ENCODE measurements at places on chromosomes 1 and 21.
A peak's percentile ranks its signal among the peaks of the same experiment; 100 is the strongest.

- peak; percentile 99 for DNase-seq
Observed at GRCh38 chr1:85297855-85298629, 21.6 kb upstream of the BCL10 start.

GRCh38 chr1:206097381-206097780, 19.8 kb downstream of the AVPR1B start:
- DNase-seq = no peak

GRCh38 chr1:152182431-152182830, 23.4 kb upstream of the RPTN start:
- no peak for DNase-seq

DNA sequence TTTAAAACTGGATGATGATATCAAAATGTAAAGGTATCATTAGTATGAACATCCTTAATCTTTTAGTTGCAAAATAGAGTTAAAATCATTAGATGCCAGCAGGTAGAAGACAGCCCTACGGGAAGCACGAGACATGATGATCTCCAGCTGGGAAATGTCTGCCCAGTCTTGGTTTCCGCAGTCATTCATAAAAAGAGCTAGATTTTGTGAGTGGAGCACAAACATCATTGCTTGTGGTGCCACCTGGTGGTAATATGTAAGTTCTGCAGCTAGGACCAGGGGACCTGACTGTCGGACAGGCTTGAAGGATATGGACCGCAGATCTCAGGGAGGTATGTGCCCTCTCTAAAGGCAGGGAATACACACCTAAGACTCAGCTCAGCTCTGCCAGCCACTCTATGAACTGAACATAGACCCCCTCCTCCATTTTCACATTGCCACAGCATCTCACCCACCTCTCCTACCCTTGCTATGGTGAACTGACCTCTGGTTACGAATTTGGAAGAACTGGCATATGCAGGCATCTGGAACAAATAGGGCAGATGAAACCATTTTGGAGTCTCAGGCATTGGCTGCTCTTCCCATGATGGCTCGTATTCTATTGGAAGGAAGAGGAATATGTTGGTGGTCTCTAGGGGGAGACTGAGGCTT, 9.2 kb downstream of the FCMR start:
- DNase-seq = peak; percentile 71

GRCh38 chr1:100538913-100539835, 1.2 kb downstream of the GPR88 start:
- DNase-seq = no peak

DNA sequence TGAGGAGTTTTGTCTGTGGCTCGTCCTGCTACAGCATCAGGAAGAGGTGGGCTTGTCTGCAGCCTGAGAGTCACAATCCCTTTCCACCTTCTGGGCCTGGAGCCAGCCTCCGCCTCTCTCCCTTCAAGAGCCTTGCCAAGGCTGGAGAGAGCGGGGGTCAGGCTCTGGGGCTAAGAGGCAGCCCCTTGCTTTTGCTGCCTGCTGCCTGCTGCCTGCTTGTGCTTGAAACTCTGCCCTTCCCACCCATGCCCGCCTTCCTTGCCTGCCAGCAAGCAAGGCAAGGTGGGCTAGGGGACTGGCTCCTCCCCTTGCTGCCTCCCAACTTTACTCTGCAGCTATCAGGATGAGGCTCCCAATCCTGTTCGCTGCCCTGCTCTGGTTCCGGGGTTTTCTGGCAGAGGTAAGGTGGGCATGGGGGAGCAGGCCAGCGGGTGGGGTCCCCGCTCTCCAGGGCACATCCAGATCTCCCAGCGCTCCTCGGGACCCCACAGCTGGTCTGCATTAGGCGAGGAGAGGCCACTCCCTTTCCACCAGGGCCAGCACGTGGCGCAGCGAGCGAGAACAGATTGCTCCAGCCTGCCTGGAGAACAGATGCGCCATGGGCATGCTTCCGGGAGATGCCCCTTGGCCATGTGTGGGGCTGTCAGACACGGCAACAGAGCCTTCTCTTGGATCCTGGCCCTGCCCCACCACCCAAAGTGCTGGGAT, 7.5 kb upstream of the PTPN7 start:
- peak; percentile 24 for DNase-seq

GRCh38 chr1:59058665-59059439, 238.0 kb upstream of the FGGY start:
- DNase-seq = no peak

DNA sequence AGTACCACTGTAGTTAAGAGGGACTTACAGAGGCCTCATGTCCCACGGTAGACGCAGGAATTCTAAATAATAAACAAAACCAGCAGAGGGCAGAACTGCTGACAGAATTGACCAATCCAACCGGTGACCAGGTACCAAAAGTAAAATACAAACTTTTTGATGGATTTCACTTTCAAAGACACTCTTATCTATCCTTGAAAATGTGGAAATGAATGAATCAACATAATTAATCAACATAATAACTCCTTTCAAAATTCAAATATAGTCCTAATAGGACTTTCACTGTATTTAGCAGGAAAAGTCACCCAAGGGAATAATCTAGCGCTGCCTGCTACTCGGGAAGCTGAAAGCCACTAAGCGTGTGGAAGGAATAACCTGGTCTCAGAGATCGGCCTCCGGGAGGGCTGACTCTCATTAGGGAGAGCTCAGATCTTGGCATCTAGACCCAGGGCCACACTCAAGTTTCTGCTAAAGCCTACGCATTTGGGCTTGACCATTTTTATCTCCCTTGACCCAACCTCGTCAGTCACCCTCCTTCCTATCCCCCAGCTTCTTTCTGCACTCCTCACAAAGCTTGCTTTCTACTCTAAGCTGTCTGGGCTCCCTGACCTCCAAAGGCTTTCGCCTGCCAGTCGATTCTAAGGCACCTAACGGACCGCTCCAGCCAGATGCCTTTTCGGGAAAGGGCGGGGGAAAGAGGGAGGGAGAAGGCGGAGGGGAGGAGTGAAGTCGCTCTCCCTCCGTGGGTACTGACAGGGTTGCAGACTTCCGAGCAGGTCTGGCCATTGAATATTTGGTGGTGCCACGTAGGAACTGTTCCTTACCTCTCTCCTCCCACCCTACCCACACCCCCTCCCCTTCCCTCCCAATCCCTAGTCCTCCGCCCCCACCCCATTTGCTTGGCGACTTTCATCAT, 1.6 kb downstream of the COL11A1 start:
- peak; percentile 55 for DNase-seq

DNA sequence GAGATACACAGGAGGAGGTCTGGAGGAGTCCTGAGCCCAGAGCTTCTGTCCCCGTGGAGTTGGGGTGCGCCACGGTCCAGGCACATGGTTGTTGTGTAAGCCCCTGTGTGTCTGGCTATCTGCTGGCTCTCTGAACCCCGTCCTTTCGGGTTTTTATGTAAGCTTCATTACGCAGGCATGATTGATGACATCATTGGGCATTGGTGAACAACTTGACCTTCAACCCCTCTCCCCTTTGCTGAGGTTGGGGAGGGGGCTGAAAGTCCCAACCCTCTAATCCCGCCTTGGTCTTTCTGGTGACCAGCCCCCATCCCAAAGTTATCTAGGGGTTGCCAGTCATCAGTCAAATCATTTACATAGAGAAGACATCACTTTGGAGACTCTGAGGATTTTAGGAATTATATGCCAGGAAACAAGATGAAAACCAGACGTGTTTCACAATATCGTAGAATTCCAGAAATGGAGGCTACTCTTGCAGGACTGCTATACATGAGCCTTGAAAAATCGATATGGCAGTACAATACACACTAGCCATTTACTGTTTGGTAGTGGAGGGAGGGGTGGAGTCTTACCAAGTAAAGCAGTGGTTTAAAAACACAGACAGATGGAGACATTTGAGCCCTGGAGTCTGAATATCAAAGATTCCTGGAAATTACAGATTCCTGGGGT, 69.8 kb upstream of the SCAF4 start:
- DNase-seq = no peak

- DNase-seq = peak; percentile 94
Observed at GRCh38 chr1:12040457-12041051, 21.3 kb downstream of the MIIP start.

DNA sequence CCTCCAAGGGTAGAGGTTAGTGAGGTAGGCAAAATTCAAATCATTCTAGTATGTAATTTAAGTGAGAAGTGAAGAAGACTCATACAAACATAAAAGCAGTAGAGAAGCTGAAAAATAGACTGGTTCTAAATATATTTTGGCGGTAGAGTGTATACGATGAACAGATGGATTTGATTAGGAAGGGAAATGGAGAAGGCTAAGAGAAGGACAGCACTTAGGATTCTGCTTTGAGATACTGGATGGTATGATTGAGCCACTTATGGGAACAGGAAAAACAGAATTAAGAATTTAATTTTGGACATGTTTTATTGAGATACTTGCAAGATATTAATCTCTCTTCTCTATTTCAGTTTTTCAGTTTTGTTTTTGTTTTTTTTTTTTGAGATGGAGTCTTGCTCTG, 60.1 kb downstream of the EPB41 start:
- DNase-seq = peak; percentile 69

DNA sequence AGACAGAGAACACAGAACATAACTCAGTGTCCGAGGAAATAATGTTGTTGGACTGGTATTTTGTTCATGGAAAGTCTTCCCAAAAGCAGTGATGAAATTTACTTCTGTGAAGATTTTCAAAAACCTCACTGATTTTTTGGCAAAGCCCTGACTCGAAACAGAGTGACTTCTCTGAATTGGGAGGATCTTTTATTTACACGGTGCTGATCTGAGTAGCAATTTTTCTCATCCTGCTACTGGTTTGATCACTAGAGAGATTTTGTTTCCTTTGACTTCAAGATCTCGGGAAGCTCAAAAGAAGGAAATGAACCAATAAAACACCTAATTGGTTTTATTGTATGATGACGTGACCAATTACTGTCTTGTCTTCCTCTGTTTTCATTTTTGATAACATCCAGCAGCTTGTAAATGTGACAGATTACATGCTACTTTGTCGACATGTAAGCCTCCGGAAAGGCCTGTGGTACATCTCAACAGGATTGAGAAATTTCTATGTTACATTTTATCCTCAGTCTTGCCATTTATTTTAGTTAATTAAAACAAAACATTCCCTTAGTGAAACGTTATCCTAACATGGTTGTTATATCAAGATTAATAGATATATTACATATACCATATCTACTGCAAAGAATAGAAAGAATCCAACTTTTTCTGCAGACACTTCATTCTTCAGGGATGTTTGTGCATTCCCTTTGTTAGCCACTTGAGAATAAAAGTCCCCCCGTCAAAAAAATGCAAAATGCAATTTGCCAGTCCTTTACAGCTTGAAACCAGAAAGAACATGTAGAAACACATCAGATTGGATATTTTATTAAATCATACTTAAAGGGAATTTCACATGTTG, 42.8 kb upstream of the IFI44L start:
- DNase-seq = peak; percentile 51

DNA sequence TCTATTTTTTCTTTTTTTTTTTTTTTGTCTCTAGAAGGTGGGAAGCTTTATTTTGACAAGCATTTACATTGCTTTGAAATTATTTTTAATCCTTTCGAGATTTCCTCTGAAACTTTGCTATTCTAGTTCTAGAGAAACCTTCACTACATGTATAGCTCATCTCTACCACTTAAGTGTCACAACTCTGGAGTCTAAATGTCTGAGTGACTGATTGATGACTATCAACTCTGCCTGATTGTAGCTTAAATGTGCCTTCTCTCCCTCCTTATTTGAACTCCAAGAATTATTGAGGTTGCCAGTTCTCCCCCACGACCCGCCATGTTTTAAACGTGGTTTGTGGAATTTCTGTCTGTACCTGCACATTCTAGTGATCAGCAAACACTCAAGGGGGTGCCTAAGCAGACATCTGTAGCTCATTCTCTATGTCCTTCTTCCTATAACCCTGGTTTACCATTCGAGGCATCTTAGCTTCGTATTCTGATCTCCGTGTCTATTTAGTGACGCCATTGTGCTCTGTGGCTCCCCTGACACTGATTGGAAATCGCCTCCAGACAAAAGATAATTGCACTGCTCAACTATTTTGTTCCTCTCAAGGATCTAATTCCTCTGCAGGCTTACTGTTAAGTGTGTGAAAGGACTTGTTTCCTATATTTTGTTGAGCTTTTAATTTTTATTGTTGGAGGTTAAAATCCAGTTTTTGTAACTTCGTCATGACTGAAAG, 1570.6 kb downstream of the BRINP3 start:
- no peak for DNase-seq

- no peak for DNase-seq
Observed at GRCh38 chr1:219362702-219363101, 189.0 kb downstream of the LYPLAL1 start.

DNA sequence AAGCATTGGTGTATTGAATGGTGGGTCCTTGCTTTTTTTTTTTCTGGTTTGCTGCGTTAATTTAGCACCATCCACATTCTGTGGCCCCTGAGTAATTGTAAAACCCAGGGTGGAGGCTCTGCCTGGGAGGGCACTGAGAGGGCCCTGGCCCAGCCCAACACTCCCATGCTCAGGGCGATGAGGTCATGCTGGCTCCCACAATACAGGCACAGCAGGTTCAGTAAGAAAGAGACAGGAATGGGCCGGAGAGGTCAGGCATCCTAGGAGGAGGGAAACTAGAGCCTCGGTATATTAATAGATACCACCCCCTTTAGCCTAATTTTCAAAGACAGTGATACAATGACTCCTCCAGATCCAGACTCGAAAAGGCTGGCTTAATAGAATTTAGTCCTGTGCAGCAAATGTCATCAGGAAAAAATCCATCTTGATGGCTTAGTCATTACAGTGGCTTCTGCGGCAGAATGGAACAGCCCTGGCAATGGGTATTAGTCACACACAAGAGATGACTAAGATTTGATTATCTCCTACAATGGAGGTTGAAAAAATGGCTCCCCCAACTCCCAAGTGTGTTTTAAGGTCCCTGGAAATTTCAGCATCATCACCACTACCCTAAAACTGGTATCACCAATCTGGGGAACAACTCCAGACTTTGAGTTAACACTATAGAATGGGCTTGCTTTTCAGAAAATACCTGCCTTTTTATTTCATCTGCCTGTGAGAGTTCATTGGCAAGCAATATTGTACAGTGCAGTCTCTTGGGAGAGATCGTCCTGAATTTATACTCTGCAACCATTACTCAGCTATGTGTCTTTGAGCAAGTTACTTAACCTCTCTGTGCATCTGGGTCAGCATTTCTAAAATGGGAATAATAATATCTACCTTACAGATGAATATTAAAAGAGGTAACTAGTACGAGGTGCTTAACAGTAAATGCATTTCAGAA, 43.9 kb upstream of the LYST start:
- DNase-seq = peak; percentile 98

DNA sequence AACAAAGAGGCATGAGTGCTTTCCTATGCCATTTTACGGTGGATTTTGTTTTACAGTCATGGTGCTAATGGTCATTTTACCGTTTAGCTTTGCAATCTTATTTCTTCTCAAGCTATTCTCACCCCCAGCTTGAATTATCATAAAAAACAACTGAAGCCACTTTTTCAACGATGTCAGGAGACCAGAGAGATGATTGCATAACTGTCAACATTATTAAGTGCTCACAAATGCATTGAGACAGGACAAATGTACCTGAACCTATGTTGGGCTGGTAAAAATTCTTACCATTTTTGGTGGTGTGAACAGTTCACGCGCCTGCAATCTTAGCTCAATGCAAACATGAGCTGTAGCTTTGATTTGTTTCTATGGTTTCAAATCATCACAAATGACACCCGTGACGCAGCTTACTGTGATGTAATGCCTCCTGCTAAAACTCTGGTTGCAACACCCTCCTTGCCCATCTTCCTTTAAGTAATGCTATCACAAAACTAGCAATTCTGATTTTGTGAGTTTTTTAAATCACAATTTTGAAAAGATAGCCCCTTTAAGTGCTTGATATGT, 104.4 kb downstream of the UCHL5 start:
- peak; percentile 4 for DNase-seq

Measured in fibroblast of skin of right quadriceps (primary cell).